Femur (tissue), 1 donor: ENCODE measurements at places on chromosomes 2 and 18.

GRCh38 chr2:213237251-213237650, 47.0 kb upstream of the SPAG16 start:
- no peak for DNase-seq

GRCh38 chr2:63950414-63950813, 68.8 kb downstream of the VPS54 start:
- DNase-seq: no peak

- DNase-seq: no peak
Measured at GRCh38 chr2:113791697-113792590, 35.5 kb upstream of the SLC35F5 start.

GRCh38 chr18:60493066-60493465, 120.5 kb upstream of the MC4R start:
- DNase-seq: no peak

GRCh38 chr2:3348767-3349166, 28.9 kb downstream of the EIPR1 start:
- no peak for DNase-seq

DNA sequence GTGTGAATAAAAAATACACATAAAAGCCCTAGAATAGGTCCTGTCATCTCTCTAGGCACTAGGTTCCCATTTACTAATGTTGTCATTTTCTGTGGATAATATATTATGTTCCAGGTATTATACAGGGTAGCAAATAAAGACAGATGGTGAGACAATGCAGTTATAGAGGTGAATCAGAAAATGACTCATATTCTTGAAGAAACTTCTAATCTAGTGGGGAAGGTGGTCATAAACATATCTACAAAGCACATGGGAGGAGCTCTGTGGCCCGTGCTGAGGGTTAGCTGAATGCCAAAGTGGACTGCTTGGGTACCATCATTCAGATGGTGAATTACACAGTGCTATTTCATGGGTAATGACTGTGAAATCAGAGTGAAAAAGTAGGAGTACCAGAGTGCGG, 700.9 kb downstream of the ERBB4 start:
- no peak for DNase-seq

DNA sequence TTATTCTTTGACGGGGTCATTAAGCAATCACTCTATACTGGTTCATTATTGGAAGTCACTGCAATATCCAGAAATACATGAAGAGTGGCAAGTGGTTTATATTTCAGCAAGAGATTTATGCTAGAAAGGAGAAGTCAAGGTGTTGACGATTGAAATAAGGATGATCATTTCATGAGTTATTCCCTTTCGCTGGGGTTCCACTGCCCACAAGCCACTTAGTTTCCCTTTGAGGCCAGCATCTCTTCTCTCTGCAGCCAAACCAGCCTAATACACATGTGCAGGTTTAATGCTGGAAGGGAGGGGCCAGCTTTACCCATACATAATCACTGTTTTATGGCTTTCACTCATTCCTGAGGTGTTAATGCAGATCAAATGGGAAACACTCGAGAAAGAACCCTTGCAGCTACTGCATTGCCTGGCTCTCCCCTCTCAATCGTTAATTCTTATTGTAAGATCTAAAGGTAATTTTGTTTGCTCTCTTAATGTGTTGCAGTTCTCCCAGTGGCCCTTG, 108.4 kb downstream of the MEIS1 start:
- DNase-seq: no peak

GRCh38 chr2:183242937-183243336, 118.7 kb downstream of the NUP35 start:
- no peak for DNase-seq

DNA sequence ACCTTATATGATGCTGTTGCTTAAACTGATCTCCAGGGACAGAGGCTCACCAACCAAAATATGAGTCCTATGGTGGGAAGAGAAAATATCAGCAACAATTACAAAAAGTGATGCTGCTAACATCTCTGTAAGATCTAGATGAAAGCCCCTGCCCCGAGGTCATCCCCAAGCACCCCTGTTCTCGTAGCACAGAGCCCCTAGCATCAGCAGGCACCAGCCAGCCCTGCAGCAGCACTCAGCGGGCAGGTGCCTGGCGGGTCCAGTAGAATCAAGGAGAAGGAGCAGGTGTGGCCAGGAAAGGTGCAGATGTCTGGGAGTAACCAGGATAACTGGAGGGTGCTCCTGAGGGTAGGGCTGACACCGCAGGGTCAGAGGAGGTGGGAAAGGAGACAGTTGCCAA, 474.2 kb upstream of the MYT1L start:
- DNase-seq: no peak
